ENCODE measurements at places on chromosomes 12 and 14.

DNA sequence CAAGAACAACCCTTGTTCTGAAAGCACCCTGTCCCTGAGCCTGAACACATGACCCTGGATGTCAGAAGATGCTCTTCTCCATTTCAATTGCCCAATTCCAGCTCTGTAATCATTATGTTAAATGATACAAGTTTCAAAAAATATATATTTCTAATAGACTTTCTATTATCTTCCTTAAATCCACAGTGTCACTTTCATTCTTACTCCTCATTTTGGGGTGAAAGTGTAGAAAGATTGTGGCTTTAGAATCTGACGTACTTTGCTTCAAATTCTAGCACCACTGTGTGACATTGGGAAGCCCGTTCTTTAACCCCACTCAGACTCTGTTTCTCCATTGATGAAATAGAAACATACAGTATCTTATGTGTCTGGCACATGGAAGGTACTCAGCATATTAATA lies 83.2 kb downstream of the ETV6 start:
- no peak for DNase-seq

GRCh38 chr12:95429172-95429510 lies 44.8 kb upstream of the METAP2 start:
- no peak for DNase-seq

DNA sequence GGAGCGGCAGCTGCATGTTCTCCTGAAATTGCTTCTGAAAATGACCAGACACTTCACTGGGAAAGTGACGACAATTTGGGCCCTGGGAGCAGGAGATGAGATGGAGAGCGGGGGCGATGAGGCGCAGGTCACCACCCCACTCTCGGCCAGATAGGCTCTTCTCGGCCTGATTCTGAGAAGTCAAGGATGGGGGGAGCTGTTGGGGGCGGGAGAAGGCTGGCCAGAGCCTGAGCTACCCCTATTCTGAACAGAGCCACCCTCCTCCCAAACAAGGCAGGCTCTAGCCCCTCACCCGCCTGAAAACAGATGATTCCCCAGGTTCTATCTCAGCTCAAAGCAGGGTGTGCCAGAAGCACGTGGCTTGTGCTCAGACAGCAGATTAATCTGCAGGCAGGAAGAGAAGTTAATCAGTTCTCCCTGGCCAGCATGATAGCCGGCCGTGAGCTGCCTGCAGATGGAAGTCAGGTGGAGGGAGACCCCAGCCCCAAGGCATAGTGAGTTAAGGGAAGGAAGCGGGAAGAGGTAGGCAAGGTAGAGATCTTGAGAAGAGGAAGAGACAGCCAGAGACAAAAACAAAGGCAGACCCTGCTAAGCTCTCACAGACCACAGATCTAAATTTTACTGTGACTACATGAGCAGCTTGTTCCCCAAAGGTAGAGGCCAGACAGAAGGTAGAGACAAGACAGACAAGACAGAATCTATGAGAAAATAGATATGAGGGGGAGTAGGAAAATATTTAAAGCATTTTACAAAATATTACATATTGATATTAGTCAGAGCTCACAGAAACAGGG lies 10.9 kb upstream of the TAC3 start:
- DNase-seq: no peak

DNA sequence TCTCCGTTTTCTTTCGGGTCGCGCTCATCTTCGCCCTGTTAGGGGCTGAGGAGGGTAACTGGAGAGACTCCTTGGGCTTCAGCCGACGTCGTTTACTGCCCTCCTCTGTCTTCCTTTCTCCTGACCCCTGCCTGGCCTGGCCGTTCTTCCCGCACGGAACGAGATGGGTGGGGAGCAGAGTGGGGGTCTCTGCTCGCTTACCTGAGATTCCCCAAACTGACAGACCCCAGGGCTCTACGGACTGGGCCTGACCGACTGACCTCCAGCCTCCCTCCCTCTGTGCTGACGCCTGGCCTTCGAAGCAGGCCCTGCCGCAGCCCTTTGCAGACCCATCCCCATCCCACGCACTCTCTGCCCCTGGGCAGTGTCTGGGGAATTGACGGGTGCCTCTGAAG lies 439 bp downstream of the GOLGA5 start:
- peak; percentile 14 for DNase-seq

DNA sequence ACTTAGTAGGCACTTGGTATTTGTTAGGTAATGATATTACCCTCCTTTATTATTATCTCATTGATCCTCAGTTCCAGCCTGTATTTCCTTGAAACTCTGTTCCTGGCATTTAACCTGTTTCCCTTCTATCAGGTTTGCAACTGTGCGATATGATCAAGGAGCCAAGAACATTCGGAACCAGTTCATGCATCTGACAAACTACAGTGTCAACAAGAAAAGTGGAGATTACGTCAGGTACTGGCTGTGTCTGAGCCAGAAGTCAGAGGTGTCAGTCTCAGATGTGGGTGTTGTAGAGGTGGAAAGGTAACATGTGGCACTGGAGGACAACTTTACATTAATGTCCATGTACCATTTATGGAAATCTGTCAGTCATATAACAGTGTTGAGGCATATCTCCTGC lies 56.7 kb downstream of the TTLL5 start:
- no peak for DNase-seq

- no peak for DNase-seq
Observed at GRCh38 chr14:76938092-76938500, 90.4 kb downstream of the IRF2BPL start.

- no peak for DNase-seq
Observed at GRCh38 chr14:24418492-24418873, 11.0 kb downstream of the CBLN3 start.

DNA sequence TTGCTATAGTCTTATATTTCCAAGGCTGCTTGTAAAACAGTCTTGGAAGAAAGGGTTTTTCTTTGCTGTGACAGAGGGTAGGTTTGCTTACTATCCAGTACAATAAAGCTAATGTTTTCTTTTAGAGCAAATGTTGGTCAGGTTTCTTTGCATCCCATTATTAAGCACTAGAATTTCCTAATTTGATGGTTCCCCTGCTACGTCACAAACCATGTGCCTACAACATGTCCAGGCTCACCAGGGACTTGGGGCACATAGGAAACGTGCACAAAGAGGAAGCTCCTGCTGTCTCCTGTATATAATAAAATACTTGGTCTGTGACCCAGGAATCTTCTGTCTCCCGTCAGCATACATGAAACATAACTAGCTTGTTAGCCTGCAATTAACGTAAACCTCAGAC lies 486.3 kb upstream of the LRFN5 start:
- no peak for DNase-seq

DNA sequence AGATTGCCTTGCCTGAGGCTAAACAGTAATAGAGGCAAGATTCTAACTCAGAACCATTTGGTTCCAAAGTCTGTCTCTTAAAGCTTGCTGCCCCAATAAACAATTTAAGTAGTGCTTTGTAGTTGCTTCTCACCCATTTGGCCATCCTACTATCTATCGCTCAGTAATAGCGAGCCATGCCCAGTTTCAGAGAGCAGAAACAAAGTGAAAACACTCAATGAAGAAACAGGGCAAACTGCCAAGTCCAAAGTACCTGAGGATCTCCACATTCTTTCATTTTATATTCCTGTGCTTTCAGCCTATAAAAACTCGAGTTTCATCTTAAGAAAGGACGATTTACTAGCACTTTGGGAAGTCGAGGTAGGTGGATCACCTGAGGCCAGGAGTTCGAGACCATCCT lies 103.3 kb upstream of the BBS10 start:
- DNase-seq: no peak

DNA sequence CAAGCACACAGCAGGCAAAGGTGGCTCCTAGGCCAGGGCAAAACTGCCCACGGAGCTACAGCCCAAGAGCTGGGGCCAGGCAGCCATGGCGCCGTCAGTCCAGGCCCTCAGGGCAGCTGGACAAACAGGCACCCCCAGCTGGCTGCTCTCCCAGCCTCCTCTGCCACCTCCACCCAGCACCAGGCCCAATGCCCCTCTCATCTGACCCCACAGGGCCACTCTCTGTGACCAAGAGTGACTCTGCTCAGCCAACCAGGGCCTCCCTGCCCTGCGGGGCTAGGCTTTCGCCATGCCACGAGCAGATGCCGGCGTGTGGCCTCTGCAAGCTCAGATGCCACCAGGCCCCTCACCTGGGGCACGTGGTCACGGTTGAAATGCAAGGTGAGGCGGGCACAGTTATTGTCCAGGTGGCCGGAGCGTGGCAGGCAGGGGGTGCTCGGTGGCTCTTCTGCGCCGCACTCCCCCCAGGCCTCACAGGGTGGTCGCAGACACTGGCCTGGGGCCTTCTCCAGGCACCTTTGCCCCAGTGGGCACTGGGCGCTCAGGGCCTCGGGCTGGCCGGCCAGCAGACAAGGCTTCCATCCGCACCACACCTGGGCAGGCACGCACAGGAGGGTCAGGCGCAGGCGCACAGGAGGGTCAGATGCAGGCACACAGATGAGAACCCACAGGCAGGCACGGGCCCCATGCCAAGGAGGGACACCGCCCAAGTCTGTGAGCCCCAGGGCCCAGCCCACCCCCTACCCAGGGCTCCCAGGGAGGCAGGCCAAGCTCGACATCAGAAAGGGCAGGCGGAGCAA lies 23.0 kb downstream of the JAG2 start:
- DNase-seq: no peak

DNA sequence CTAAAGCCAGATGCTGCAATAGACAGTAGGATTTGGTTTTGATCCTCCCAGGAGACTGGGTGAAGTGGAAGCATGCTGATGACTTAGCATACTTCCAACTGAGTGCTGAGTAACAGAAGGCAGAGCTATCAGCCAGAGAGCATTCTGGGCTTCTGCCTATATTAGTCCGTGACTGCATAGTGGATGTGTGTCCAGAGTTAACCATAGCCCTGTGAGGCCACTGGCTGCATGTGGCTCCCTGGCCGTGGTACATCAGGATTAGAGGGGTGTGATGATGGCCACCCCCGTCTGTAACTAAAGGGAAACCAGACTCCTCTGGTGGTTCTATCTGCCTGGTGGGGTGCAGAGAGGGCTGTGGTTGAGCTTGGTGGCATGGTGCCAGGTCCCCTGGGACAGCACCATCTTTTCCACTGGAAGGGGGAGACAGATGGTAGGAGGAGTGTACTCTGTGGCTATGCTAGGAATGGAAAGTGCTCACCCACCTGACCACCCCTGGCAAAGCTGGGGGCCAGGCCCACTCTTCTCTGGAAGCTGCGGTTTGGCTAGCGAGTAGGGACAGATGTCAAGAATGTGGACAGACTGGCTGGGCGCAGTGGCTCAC lies 27.4 kb downstream of the ABCD4 start:
- DNase-seq: no peak

- no peak for DNase-seq
Observed at GRCh38 chr12:6041891-6042290, 82.6 kb downstream of the VWF start.

DNA sequence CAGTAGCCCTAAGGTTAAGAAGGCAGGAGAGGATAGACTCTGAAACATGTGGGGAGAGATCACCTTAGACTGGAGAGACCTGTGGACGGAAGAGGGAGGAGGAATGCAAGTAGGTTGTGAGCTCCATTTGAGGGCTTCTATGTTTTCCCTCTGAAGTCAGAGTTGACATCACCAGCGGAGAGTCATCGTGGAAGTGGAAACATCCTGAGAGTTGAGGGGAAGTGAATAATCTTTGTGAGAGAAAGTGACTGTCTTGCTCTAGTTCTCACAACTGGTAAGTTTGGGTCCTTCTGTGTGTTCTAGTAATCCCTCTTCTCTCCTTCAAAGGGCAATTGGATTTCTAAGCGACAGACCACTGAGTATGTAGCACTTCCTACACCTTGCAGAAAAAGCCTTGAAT lies 103.6 kb upstream of the CCND2 start:
- no peak for DNase-seq
